ENCODE measurements at places on chromosomes 16 and 17.

GRCh38 chr17:44363613-44364159 is at the start of gene FAM171A2:
FAM171A2 (minus strand) TSS chr17:44363853; CDS start chr17:44363714, 139 bp downstream.
- peak; percentile 64 for DNase-seq

DNA sequence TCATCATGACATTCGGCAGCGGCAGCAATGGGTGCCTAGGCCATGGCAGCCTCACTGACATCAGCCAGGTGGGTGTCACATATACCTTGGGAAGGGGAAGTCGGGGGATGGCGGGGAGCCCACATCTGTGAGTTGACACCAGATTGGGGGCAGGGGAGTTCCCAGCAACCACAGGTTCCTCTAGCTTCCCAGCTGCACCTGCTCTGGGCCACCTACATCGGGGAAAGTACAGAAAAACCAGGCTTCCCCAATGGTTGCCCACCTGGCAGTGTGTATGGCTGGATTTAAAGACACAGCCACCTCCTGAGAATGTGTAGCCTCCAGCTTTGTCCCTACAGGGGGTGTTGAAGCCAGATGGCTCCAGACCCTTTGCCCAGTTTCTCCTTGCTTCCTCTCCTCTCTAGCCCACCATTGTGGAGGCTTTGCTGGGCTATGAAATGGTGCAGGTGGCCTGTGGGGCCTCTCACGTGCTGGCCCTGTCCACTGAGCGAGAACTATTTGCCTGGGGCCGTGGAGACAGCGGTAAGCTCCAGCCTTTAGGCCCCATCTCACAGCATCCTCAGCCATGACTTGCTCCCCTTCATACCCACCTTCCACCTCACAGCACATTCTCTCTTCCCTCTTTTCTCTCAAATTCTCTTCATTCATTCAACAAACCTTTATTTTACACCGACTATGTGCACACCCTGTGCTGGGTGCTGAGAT is 5.0 kb upstream of the TRAF4 start:
- DNase-seq, result no peak

- no peak for DNase-seq
These were observed 2.1 kb downstream of the RHBDL3 start for GRCh38 chr17:32267690-32268205.

DNA sequence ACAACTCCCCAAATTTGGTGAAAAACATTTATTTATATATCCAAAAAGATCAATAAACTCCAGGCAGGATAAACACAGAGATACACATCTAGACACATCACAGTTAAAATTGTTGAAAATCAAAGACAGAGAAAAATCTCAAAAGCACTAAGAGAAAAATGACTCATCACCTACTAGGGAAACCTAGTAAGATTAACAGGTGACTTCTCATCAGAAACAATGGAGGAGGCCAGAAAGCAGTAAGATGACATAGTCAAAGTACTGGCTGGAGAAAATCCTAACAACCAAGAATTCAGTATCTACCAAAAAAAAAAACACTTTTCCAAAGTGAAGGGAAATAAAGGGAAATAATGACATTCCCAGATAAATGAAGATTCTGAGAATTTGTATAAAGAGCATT is 33.8 kb downstream of the ULK2 start:
- no peak for DNase-seq

GRCh38 chr16:33877-34647 is 19.3 kb downstream of the POLR3K start:
- DNase-seq, result peak; percentile 0

DNA sequence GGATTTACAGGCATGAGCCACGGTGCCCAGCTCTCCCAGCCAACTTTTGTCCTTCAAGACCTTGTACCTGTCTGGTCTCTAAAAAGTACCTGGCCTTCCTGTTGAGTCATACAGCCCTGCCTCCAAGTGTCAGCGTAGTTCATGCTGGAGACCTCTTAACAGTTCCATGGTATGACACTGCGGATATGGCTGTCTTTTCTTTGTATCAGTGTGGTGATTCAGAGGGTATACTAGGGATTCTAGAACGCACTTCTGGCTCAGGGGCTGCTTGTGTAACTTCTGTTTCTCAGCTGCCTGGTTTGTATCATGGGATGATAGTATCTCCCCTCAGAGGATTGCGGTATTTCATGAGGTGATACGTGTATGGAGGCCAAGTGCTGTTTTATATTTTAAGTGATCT is 2.0 kb upstream of the TMEM11 start:
- DNase-seq, result peak; percentile 28

- peak; percentile 34 for DNase-seq
These were observed 48.0 kb downstream of the SMPD3 start for GRCh38 chr16:68400083-68400923.

DNA sequence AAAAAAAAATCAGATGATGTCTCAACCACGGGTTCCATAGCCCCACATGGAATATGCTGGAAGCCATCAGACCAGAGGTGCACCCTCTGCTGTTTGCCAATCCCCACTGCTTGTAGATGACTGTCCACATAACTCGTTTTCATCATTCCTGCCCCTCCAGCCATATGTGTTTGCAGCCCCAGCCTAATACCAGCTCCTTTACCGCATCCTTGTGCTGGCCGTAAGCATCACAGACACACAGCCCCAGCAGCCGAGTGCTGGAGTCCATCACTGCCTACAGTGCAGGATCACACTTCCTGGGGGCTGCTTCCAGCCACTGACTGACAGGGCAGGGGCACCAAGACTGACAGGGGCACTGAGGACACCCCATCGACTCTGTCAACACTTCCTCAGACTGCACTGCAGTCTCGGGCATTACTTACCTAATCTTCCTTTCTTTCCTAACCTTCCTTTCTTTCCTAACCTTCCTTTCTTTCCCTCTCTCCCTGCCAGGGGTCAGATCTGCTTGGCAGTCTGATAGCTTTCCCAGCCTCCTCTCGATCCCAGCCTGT is 5.0 kb downstream of the RCVRN start:
- no peak for DNase-seq

GRCh38 chr16:67964477-67965131 is 3.8 kb downstream of the SLC12A4 start:
- DNase-seq, result no peak
